Stimulated activated CD8-positive, alpha-beta memory T cell treated with anti-CD3 and anti-CD28 coated beads, Interleukin-12 subunit alpha, Interleukin-12 subunit beta, amount 100 ng/mL, for 4 hours (primary cell): ENCODE measurements at places on chromosomes 6 and 20.
A peak's percentile ranks its signal among the peaks of the same experiment; 100 is the strongest.

DNA sequence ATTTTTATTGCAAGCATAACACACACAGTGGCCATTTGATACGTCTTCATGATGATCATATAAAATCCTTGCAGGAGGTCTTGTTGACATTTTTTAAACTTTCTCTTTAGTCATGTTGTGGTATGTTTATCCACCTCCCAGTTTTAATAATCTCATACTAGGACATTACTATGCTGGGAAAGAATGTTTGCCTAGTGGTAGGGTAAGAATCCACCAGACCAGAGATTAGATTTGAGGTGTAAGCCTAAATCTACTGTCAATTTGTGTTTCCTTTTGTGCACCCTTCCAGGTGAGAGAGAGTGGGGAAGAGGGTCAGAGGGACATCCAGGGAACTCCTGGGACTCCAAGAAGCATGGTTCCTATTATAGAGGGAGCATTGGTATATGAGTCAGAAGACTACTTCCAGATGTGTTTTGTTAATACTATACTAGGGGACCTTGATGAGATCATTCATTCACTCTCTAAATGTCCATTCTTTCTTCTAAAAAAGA is 298.3 kb upstream of the SASH1 start:
- no peak for DNase-seq

DNA sequence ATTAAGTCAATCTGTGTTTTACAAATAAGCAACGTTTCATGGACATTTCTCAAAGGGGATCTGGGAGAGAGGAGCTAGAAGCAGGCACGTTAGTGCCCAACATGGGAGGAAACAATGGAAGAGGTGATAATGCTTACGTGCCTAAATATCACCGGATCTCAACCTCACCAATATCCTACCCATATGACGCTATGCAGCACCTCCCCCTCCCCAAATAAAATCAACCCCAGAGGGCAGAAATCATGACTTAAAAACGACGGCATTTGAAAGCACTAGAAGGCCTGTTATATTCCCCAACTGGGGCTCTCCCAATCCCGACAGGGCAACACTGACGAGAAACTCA is 425 bp downstream of the HBS1L start:
- no peak for DNase-seq

- no peak for DNase-seq
These were observed 17.2 kb downstream of the SNX14 start for GRCh38 chr6:85576476-85576875.

- DNase-seq: no peak
These were observed 33.7 kb upstream of the IYD start for GRCh38 chr6:150334790-150335783.

- no peak for DNase-seq
These were observed 34.7 kb downstream of the TAF4 start for GRCh38 chr20:62030834-62031434.

DNA sequence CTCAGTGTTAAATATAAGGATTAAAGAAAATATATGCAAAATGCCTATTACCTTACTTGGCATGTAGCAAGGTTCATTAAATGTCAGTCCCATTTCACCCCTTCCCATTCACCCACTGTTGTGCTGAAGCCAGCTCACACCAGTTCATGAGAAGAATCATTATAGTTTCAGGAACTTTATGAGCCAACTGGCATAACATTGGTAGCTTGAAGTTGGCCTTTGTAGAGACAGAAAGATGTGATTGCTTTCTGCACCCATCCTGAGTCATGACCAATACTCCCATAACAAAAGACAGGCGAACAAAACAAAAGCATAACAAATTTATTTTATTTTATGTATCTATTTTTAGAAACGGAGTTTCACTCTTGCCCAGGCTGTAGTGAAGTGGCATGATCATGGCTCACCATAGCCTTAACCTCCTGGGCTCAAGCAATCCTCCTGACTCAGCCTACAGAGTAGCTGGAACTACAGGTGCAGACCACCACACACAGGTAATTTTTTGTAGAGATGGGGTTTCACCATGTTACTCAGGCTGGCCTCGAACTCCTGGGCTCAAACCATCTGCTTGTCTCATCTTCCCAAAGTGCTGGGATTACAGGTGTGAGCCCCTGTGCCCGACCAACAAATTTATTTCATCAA is 17.6 kb upstream of the IER3 start:
- no peak for DNase-seq

- DNase-seq: no peak
These were observed 192.5 kb downstream of the PTPRK start for GRCh38 chr6:128327890-128328289.

DNA sequence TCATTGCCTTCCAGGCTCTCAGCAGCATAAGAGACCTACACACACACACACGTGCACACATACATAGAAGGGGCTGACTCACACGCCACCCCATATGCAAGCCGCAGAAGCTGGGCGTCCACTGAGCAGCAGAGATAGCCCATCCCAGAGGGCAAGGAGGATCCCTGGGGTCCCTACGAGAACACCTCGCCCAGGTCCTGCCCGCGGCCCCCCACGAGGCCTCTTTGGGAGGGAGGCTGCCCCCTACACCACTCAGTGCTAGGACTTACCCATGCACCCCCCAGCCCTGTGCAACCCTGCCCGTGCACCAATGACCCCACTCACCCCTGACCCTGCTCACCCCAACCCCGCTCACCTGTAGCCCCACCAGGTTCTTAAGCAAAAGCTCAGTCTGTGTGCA is 20.6 kb upstream of the NTSR1 start:
- no peak for DNase-seq

DNA sequence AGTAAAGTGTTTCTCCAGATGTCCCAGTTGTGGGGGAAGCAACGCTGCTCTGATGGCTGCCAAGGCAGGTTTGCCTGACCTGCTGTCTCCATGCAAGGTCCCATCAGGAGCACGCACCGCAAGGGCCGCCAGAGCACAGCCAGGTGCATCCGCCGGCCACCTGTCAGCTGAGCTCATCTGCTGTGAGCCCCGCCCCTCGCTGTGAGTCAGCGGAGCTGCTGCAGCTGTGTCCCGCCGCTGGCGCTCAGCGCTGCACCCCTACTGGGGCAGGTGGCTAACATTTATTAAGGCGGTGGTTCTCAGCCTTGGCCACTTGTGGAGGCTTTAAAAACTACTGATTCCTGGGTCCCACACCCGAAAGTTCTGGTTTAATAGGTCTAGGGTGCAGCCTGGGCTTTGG is 225.7 kb downstream of the UST start:
- DNase-seq: peak; percentile 3

DNA sequence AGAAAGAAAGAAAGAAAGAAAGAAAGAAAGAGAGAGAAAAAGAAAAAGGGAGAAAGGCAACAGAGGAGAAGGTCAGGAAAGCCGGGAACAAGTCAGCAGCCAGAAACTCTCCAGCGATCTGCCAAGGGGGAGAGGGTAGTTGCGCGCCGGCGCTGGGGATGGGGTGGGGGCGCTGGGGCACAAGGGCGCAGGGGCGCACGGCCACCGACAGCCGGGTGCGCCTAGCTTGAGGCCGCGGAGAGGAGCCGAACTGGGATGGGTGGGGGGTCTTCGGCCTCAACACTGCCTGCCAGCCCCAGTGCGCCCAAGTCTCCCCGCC is 533 bp upstream of the RSPO3 start:
- DNase-seq: no peak

DNA sequence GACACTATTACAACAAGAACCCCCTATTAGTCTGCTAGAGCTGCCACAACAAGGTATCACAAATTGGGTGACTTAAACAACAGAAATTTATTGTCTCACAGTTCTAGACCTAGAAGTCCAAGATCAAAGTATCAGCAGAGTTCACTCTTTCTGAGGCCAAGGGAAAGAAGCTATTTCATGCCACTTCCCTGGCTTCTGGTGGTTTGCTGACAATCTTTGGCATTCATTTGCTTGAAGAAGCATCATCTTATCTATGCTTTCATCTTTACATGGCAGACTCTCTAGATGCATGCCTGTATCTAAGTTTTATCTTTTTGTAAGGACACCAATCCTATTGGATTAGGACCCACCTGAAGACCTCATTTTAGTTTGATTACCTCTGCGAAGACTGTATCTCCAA is 296.8 kb upstream of the MARCKS start:
- DNase-seq: no peak
